Placental epithelial cell (primary cell): ENCODE measurements at places on chromosomes 13 and 19. TPM values are rescaled to one million over a fixed set of nuclear protein-coding genes. Genes with fewer than 3 reads are reported as not detected.

CPAMD8 gene
- total RNA-seq, result 2.3 and 6.3 TPM in 2 replicates

ZNF223 gene
- total RNA-seq, result 7.5 and 7.9 TPM in 2 replicates

VAV1 gene
- total RNA-seq, result not detected in 2 replicates

CASP14 gene
- total RNA-seq, result not detected in 2 replicates

SIN3B gene
- 29.6 and 41.6 TPM in 2 replicates for total RNA-seq

HS6ST3 gene
- total RNA-seq, result under 0.01 TPM in 1 of 2 replicates, not detected in the other

IRGC gene
- total RNA-seq, result not detected in 2 replicates

COL4A1 gene
- total RNA-seq, result 34.5 and 189 TPM in 2 replicates

URAD gene
- total RNA-seq, result not detected in 2 replicates

OR7A5 gene
- total RNA-seq, result 0.98 and 4.7 TPM in 2 replicates

KLC3 gene
- 33.4 and 39.1 TPM in 2 replicates for total RNA-seq

ZNF66 gene
- 6.2 and 6.7 TPM in 2 replicates for total RNA-seq

SLAIN1 gene
- total RNA-seq, result not detected in 2 replicates

ZSCAN1 gene
- not detected in 2 replicates for total RNA-seq

TYROBP gene
- total RNA-seq, result not detected in 2 replicates

CACNA1A gene
- under 0.01 and 0.39 TPM in 2 replicates for total RNA-seq

SLC25A41 gene
- not detected in 2 replicates for total RNA-seq

KRTDAP gene
- not detected in 2 replicates for total RNA-seq

MAMSTR gene
- 1.3 and 2.4 TPM in 2 replicates for total RNA-seq

C19orf33 gene
- total RNA-seq, result 137 and 144 TPM in 2 replicates

ZNF177 gene
- 0.87 and 1.2 TPM in 2 replicates for total RNA-seq

PSG4 gene
- total RNA-seq, result 30.9 and 35.3 TPM in 2 replicates

POSTN gene
- total RNA-seq, result 1.8 and 2.7 TPM in 2 replicates
